ENCODE measurements at places on chromosomes 11 and 22.
A peak's percentile ranks its signal among the peaks of the same experiment; 100 is the strongest.

GRCh38 chr11:117607449-117607848, 189.6 kb downstream of the DSCAML1 start:
- DNase-seq: no peak

DNA sequence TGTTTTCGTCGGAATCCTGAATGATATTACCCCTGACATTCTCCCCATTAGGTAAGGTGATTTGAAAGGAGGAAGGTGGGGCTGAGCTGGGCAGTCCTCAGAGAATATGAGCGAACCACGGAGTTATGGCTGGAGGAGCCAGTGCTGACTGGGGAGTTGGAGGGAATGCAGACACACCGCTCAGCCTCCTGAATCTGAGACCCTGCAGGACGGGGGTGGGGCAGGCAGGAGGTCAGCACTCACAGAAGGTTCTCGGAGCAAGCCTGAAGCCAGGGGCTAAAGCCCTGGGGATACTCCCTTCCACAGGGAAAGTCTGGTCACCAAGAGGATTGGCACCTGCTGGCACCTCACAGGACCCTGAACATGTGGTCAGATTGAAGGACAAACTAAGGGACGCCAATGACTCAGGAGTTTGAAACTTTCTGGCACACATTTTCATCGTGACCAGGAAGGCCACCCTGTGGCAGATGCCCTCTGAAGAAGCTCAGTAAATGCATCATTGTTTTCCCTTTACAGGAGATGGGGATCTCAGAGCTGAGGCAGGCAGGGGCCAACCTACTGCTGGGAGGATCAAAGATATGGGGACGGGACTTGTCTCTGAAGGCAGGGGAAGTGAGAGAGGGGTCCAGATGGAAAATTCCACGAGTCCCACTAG, 26.9 kb upstream of the FCHSD2 start:
- DNase-seq: no peak

DNA sequence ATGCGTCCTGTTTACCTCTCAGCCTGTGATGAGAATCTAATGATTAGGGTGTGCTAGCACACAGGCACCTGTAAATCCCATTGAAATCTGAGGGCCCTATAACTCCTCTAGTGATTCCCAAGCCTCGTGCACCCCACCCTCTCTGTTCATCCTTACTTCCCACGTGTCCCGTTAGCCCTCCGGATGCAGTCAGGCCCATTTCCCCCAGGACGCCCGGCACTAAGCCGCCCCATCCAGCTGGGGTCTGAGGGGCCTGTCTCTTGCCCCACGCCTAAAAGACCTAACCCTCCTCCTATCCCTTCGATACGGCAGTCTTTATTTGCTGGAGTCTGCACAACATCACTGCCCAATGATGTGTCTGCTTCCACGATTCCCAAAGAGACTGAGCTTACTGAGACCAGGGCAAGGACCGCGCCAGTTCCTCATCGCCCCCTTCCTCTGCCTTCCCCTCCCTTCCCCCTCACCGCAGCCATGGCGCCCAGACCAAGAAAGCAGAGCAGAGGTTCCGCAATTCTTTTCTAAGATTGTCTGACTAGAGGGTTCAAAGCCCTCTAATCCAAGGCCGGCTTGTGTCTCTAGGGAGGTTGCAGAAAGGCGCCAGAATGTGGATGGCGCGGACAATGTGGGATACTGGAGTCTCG, 1.1 kb upstream of the FADS2 start:
- peak; percentile 8 for DNase-seq

GRCh38 chr11:99565333-99565732, 544.6 kb downstream of the CNTN5 start:
- DNase-seq: no peak

GRCh38 chr11:33179348-33179803, 18.1 kb upstream of the CSTF3 start:
- DNase-seq: no peak

All from CD4-positive, alpha-beta T cell treated with Interleukin-12 subunit alpha and Interleukin-12 subunit beta, for 1 hour (primary cell).